ENCODE measurements at places on chromosomes 1 and 21. TPM values are rescaled to one million over a fixed set of nuclear protein-coding genes. Genes with fewer than 3 reads are reported as not detected.

DNA sequence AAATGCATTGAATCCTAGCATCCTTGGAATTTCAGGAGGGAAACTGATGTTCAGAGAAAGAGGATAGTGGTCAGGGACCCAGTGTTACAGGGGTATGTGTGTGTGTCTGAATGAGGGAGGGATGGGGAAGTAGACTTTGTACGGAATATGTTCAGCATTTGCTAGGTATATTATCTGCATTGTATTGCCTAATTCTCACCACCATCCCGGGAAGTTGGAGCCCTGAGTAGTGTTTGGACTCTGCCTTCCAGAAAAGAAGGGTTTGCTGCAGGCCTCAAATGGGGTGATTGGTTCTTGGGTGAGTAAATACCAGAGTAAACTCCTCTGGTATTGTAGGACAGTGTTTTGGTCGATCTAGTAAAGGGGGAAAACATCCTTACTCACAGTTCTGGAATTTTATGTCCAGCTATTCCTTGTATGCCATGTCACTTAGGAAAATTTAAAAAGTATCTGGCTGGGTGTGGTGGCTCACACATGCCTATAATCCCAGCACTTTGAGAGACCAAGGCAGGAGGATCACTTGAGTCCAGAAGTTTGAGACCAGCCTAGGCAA lies 7.1 kb upstream of the ZNF496 start:
- no peak for DNase-seq

- no peak for DNase-seq
Measured at GRCh38 chr21:41674402-41674801, 92.5 kb downstream of the RIPK4 start.

DNA sequence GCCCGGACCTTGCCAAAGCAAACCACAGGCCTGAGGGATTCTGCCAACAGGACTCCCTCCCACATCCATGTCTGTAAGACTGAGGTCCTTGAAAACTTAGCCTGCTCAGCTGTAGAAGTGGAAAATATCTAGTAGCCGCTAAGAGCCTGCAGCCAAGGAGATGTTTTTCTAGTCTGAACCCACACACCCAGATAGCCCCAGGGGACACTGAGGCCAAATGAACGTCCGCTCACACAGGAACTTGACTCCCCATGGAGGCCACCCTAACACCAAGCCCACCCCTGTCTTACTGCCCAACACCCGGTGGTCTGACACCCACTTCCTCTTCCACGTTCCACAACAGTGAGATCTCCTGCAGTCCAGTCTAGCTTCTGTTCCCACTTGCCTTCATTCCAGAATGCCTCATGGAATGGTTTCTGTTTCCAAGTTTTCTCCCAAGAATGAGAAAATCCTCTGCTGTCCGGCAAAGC lies 174.8 kb downstream of the PLPP3 start:
- DNase-seq: no peak

DNA sequence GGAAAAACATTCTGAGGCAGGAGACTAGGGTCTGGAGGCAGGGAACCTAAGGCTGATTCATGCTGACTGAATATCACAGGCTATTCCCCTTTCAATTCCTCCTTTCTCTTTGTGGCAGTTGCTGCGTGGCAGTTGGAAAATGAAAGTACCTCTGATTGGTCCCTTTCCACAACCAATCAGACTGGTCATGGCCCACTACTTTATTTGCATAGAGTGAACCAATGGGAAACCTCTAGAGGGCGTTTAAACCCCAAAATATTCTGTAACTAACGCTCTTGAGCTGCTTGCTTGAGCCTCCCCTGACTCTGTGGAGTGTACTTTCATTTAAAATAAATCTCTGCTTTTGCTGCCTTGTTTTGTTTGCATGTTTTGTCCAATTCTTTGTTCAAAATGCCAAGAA lies 27.7 kb upstream of the VN1R5 start:
- no peak for DNase-seq

DNA sequence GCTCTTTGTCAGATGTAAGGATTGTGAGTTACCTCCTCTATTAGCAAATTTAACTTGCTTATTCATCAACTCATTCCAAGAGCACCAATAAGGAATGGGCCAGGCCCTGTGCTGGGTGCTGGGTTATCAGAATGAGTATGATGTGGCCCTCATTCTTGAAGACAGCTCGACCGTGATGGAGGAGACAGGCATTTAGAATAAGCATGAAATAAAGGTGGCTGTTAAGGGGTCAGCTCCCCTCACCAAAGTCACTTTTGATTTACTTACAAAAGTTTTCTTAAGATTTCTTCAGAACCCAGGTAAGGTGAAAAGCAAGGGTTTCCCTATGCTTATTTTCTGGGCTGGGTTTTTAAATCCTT lies 15.3 kb upstream of the PADI1 start:
- no peak for DNase-seq

The BMP8B gene
- total RNA-seq: 0.55 TPM

Data from activated CD4-positive, alpha-beta memory T cell treated with anti-CD3 and anti-CD28 coated beads for 36 hours (primary cell).